ENCODE measurements at places on chromosomes 2 and 18.

GRCh38 chr18:74899554-74899953 lies 301.9 kb downstream of the ZNF407 start:
- DNase-seq: no peak

- DNase-seq: no peak
These were observed 19.0 kb downstream of the ACVR2A start for GRCh38 chr2:147863835-147864234.

DNA sequence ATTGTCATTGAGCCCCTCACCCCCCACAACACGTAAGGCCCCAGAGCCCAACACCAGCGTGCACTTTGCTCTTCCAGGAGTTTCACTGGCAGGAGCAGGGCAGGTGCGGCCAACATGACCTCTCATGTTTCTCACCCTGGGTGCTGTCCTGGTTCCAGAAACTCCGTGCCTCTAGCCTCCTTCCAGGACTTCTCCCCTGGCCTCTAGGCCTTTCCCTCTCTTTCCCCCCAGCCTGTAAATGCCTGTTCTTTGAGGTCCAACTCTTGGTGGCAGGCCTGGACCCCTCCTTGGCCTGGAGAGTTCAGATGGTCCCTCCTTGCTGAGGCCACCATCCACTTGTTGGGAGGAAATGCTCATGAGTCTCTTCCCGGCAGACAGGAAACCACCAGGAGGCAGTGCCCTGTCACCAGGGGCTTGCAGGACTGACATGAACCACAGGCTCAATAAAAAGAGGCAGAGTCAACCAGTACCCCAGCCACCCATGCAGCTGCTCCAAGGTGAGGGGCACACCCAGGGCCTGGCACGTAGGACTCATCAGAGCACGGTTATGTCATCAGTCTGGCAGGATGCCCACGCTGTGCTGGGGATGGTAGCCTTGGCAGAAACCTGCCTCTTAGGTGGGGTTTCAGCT lies 1.5 kb downstream of the MALL start:
- DNase-seq: peak; percentile 5

DNA sequence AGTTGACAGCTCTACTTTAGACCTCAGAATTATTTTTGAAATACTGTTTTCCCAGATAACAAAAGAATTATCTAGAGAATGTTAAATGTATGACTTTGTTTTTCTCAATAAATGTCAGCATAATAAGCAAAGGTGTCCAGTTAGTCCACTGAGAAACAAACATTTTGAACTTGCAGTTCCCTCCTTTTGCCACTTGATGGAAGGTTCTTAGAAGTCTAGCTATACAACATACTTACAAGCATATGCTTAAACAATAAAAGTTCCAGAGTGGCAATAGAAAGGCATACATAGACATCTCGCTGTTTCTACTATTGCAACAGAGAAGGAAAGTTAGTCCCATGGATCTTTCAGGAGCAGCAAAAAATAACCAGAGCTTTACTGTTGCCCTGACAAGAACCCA lies 11.8 kb downstream of the NDUFA10 start:
- no peak for DNase-seq

DNA sequence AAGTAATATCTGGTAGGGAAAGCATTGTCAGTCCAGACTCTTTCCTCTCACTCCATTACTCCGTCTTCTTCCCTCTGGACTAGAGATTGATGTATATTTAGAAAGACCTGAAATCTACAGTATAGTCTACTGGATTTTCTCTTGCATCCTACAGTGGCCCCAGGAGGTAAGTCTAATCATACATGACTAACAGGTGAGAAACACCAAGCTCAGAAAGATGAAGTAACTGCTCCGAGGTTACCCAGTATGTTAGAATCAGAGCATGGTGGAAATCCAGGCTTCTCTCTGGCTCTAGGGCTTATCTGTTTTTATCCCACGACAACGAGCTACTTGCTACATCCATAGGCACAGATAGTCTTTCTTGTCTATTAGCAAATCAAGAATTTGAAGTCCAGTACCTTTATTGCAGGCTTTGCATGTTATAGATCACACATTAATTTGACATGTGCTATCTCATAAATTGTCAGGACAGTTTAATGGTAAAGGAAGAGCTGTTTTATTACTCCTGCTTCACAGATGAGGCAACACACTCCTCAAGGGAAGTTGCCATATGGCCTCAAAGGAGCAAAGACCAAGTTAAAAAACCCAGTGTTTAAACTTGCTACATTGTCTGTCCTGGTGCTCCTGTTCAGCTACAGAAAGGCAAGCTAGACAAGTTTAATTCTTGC lies 484.3 kb downstream of the THSD7B start:
- DNase-seq: no peak

- DNase-seq: no peak
These were observed 660.2 kb upstream of the CDH2 start for GRCh38 chr18:28837100-28837499.

GRCh38 chr2:180943275-180943674 lies 37.1 kb upstream of the UBE2E3 start:
- DNase-seq: no peak

DNA sequence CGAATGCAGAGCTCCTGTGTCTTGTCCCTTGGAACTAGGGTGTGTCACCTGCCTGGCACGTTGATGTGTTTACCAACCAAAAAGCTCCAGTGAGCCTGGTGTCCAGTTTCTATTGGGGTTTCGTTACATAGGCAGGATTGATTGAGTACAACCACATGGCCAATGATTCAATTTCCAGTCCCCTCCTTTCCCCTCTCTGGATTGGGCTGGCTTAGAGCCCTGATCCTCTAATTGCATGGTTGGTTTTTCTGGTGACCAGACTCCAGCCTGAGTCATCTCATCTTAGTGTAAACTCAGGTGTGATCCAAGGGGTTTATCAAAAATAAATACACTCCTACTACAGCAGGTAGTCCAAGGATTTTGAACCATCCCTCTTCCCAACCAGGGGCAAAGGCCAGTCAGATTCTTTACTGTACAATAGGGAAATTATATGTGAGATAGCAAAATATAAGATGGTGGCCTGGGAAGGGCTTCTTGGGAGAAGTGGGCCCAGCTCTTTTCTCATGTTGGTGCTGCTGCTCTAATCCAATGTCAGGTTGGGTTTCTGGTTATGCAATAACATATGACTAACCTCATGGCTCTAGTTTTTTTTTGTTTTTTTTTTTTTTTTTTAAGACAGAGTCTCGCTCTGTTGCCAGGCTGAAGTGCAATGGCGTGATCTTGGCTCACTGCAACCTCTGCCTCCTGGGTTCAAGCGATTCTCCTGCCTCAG lies 64.7 kb upstream of the MGAT5 start:
- no peak for DNase-seq

DNA sequence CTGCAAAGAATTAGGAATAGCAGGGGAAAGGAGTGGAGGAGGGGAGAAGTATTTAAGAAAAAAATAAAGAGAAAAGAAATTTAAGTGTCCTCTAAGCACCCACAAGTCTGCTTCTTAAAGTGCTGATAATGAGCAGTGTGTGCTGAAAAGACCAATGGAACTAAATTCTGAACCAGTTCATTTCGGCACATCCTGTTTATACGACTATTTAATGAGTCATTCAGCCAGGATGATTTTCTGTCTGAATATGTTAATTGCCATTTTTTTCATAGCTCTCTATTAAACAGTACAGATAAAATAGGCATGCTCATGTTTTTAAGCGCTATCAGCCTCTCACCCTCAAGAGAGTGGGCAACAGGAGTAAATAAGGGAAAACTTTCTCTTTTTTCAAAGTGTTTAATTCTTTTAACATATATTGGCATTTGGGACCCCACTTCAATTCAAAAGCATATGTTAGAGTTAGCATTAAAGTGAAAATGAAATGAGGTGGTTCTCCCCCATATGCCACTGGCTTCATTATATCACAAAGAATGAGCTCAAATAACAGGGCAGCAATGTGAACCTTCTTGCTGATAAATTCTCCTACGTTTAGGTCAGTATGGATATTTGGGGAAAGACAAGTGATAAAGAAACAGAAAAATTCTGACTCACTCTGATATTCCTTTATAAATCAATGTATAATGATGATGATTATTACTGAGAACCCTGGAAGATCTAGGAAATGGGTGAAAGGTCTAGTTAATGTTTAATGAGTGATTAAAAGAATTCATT lies 87.5 kb downstream of the TCF4 start:
- peak; percentile 21 for DNase-seq

DNA sequence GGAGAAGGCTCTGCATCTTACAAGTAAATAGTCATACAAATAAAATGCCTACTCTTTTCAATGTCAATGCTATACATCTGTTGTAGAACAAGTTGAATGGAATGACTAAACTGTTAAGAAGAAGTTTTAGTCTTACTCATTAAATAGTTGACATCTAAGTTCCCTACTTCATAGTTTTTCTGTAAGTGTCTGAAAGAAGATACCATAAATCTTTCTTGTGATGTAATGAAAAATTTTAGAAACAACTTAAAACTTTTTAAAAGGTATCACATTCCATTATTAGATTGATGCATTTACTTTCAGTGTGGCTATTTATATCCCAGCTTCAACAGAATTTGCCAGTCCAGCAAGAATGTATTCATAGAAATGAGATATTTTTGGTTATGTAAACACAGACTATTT lies 185.2 kb upstream of the EPC2 start:
- no peak for DNase-seq

DNA sequence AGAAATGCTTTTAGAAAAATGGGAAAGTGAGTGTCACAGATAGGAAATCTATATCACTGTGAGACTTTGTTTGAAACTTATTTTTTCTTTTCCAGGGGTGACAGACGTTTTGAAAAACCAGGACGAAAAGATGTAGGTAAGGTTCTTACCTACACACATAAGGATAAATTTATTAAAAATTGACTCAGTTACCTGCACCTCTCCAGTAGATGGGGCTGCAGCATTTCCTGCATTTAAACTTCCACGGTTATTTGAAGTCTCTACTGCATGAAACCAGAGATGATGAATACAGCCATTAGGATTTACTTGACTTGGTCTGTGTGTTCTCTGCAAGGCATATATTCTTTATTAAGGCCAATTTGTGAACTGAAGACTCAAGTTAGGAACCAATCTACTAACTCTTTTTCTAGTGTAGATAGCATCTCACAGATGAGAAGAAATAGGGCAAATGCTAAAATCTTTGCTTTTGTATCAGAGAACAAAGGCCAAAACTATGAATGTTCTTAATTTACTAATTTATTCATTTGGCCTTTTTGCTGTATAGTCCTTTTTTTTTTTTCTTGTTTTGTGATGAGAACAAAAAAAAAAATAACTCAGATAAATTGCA lies 15.0 kb downstream of the KCNJ13 start:
- DNase-seq: no peak

GRCh38 chr18:3794537-3795348 lies 344.8 kb downstream of the TGIF1 start:
- DNase-seq: peak; percentile 74

GRCh38 chr2:202548240-202548639 lies 86.5 kb upstream of the FAM117B start:
- DNase-seq: no peak

GRCh38 chr2:215526341-215526740 lies 90.5 kb upstream of the FN1 start:
- no peak for DNase-seq

DNA sequence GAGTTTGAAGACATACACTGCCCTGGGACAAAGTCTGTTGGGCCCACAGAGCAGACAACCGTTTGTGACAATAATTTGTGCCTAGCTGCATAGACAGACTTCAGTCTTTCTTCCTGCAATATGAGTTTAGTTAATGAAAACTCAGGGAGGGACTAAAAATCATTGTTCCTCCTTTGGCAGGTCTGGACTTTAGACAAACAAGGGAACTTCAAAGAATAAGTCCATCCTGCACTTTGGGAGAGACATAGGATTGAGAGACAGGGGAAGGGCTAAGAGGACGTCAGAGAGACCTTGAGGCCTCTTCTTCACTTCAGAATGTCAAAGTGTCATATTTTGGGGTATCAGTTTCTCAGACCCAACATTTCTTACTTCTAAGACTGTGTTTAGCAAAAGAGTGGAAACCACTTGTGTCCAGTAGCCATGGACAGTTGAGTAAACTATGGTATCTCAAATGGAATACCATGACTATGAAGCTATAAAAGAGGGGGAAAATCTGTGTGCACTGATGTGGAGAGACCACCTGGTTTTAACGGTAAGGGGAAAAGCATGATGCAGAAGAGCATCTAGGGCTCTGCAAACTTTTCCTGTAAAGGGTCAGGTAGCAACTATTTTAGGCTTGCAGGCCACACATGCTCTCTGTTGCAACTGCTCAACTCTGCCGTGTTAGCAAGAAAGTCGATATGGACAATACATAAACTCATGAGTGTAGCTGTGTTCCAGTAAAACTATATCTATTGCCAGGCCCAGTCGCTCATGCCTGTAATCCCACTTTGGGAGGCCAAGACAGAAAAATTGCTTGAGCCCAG lies 217.8 kb upstream of the SH3BP4 start:
- DNase-seq: no peak

GRCh38 chr2:178767094-178768060 lies 39.8 kb downstream of the TTN start:
- DNase-seq: no peak

DNA sequence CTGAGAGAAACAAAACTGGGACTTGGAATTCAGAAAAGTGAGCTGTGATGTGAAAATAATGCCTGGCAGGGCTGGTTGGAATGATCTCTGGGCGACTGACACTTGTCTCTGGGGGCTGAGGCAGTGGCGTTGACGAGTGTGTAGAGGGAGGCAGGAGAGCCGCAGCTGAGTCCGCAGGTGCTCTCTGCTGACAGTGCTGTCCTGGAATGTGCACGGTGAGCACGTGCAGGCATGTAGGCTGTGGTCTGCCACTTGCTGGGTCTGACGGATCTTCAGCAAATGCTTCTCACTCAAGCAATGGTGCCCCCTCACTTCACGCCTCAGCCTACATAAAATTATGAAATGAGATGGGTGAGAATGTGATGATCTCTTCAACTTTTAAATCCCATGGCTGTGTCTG lies 38.5 kb upstream of the ATP9B start:
- DNase-seq: no peak

- DNase-seq: no peak
These were observed 150.1 kb upstream of the CCDC150 start for GRCh38 chr2:196489371-196489770.

DNA sequence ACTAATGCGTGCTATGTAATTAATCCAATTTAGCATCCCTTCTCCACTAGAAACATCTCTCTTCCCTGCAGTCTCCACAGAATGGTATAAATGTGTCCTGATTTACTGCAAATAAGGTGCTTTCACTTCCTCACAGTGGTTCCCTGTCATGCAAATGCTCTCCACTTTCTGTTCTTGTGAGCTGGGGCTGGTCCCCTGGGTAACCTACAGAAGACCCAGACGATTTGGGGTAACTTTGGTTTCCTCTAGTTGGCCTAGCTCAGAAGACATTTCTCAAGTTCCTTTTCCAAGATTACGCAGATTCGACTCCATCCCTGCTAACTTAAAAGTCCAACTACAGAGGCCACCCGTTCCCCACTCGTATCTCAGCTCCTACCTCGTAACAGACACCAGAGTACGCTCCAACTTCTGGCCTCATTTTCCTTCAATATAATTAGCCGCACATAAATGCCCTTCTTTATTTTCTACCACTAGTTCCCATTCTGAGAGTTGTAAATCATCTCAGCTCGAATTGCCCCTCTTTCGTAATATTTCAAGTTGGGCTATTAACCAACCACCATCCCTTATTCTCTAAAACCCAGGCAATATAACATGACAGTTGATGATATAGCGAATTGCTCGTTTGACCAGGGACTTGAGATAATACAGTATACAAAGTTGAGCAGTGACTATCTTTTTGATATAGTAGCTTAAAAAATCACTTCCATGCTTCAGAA lies 28.8 kb upstream of the NEDD4L start:
- no peak for DNase-seq

GRCh38 chr2:238302087-238302486 lies 13.7 kb upstream of the PER2 start:
- DNase-seq: no peak
